ENCODE measurements at places on chromosomes 1 and 21.
A peak's percentile ranks its signal among the peaks of the same experiment; 100 is the strongest.

DNA sequence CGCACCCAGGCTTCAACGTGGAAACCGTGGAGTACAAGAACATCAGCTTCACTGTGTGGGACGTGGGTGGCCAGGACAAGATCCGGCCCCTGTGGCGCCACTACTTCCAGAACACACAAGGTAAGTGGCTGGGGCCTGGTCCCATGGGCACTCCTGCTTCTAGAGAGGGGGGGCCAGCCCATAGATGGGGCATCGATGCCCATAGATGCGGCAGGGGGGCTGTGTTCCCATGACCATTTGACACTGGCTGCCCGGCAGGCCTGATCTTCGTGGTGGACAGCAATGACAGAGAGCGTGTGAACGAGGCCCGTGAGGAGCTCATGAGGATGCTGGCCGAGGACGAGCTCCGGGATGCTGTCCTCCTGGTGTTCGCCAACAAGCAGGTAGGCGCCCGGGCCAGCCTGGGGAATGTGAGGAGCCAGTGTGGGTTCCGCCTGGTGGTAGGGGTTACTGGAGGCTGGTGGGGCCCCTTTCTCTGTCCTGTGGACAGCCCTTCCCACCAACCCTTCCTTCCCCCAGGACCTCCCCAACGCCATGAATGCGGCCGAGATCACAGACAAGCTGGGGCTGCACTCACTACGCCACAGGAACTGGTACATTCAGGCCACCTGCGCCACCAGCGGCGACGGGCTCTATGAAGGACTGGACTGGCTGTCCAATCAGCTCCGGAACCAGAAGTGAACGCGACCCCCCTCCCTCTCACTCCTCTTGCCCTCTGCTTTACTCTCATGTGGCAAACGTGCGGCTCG lies 5.6 kb downstream of the C1orf35 start:
- no peak overlapping the region for H3K27ac ChIP-seq
- DNase-seq, result no peak
- H3K4me3 ChIP-seq, result peak overlapping the region; percentile 56
- peaks cover 6% of the 10 kb centered on the region for H3K4me1 ChIP-seq
- no peaks in the 10 kb centered on the region for H3K27me3 ChIP-seq
- H3K36me3 ChIP-seq, result peaks cover 39% of the 10 kb centered on the region

GRCh38 chr1:213661302-213661701 lies 326.5 kb upstream of the PROX1 start:
- H3K4me1 ChIP-seq, result peaks cover 14% of the 10 kb centered on the region
- no peak overlapping the region for H3K27ac ChIP-seq
- H3K4me3 ChIP-seq, result no peak overlapping the region
- no peaks in the 10 kb centered on the region for H3K27me3 ChIP-seq
- H3K36me3 ChIP-seq, result no peaks in the 10 kb centered on the region
- DNase-seq, result peak; percentile 6

- no peaks in the 10 kb centered on the region for H3K27me3 ChIP-seq
- no peaks in the 10 kb centered on the region for H3K4me1 ChIP-seq
- no peak for DNase-seq
Observed at GRCh38 chr21:44758141-44758561, 43.5 kb downstream of the UBE2G2 start.

DNA sequence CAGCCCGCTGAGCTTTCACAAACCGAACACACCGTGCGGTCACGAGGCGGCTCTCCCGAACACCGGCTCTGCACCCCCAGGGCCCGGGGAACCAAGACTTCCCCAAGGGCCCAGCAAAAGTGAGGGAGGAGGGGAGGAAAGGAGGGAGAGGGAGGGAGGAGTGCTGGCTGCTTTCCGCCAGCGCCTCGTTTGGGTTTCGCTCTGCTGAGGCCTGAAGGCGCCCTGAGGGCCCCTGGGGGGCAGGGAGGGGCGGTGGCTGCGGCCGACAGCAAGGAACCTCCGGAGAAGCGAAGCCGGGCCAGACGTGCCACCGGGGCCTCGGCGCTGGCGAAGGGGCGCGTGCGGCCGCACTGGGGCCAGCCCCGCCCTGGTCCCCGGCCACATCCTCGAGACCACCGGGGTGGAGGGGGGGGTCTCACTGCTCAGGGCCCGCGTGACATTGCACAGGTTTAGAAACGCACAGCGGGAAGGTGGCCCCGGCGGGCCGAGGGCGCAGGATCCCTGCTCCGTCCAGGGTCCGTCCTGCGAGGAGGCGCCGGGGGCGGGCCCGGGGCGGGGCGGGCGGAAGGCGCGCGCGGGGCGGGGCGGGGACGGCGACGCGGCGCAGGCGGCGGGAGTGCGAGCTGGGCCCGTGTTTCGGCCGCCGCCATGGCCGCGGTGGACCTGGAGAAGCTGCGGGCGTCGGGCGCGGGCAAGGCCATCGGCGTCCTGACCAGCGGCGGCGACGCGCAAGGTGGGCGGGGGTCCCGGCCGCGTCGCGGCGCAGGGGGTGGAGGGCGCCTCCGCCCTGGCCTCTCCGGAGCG lies at the start of gene PFKL:
Gene PFKL, plus strand, starts transcription at position 596 of the 804 bp plus-strand sequence. Its CDS starts 53 bp downstream, at position 649.
- H3K4me1 ChIP-seq, result peaks cover 25% of the 10 kb centered on the region
- peak within 1 kb of the TSS; percentile 88 for H3K4me3 ChIP-seq
- peak; percentile 47 for DNase-seq
- H3K36me3 ChIP-seq, result no peaks in the 10 kb centered on the region
- peak within 1 kb of the TSS; percentile 89 for H3K27ac ChIP-seq
- H3K27me3 ChIP-seq, result peaks cover 12% of the 10 kb centered on the region

DNA sequence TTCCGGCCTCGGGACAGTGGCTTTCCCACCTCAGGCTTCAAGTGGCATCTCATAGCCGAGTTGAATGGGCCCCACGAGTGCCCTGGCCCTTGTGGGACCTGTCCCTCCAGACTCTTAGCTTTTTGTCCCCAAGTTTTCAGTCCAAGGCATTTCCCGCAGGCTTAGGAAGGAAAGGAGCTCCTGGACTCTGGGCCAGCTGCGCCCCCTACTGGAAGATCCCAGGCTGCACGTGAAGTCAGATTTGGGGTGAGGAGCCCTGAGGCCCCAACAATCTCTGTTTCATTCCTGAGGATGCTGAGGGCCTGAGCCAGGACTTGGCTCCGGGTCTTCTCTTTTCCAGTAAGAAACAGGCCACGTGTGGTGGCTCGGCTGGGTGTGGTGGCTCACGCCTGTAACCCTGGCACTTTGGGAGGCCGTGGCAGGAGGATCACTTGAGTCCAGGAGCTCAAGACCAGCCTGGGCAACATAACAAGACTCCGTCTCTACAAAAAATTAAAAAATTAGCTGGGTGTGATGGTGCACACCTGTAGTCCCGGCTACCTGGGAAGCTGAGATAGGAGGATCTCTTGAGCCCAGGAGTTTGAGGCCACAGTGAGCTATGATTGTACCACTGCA lies 67.4 kb downstream of the ARHGEF10L start:
- H3K4me1 ChIP-seq, result peaks cover 12% of the 10 kb centered on the region
- no peak overlapping the region for H3K4me3 ChIP-seq
- DNase-seq, result peak; percentile 84
- peak overlapping the region; percentile 43 for H3K27ac ChIP-seq
- no peaks in the 10 kb centered on the region for H3K27me3 ChIP-seq
- no peaks in the 10 kb centered on the region for H3K36me3 ChIP-seq

DNA sequence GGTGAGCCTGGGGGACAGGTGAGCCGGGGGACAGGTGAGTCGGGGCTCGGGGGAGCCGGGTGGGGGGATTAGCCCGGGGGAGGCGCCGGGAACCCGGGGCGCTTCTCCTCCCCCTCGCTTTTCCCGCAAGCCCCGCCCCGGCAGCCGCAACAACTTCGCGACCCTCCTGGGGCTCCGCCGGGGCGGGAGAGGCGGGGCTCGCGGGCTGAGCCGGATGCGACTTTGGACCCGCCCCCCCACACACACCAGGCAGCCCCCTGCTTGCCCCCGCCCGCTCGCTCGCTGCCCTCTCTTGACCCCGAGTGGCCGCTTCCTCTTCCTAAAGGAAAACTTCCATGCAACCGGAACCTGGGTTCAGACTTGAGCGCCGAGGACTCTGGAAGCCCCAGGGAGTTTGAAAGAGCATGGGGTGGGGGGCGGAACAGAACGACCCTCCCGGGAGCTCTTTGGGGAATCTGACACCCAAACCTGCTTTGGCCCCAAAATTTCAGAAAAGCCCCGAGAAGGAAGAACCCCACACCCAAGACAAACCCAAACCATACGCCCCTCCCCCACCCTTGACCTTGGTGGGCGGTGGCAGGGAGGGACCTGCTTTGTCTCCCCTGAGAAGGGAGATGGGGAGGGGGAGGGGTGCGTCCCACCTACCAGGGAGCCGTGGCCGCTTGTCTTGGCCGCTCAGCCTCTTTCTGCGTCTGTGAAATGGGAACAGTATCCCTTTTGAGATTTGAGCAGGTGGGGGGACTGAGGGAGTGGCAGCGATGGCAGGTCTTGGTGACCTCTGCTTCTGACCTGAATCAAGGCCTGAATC lies 550 bp downstream of the ARHGEF16 start:
- DNase-seq, result peak; percentile 68
- peak overlapping the region; percentile 81 for H3K4me3 ChIP-seq
- H3K4me1 ChIP-seq, result peaks cover 37% of the 10 kb centered on the region
- H3K36me3 ChIP-seq, result no peaks in the 10 kb centered on the region

DNA sequence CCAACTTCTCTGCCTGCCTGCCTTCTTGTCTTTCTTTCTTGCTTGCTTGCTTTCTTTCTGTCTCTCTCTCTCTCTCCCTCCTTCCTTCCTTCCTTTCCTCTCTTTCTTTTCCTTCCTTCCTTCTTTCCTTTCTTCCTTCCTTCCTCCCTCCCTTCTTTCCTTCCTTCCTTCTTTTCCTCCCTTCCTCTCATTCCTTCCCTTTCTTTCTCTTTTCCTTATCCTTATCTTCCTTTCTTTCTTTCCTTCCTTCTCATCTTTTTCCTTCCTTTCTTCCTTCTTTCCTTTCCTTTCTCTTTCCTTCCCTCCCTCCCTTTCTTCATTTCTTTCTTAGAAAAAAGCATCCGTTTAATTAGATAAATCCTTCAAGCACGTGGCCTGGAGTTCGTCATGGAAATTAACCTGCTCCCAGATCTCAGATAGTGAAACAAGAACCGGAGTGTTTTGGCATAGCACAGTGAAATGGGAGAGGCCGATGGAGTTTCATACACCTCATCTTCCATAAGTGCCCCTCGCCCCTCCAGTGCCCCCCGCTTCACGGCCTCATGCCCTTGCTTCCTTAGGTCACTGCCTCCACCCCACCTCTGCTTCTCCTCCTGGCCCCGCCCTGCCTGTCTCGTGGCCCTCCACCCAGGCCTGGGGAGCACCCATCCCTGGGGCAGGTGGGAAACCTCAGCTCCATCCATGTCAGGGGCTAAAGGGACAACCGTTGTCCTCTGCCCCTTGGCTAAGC lies 11.3 kb downstream of the CASZ1 start:
- H3K27me3 ChIP-seq, result peaks cover 36% of the 10 kb centered on the region
- no peak overlapping the region for H3K27ac ChIP-seq
- no peaks in the 10 kb centered on the region for H3K4me1 ChIP-seq
- no peak overlapping the region for H3K4me3 ChIP-seq

- DNase-seq, result no peak
- H3K27me3 ChIP-seq, result no peaks in the 10 kb centered on the region
- no peak overlapping the region for H3K4me3 ChIP-seq
- peaks cover 33% of the 10 kb centered on the region for H3K4me1 ChIP-seq
- H3K27ac ChIP-seq, result no peak overlapping the region
Observed at GRCh38 chr1:234871710-234872271, 256.8 kb downstream of the TOMM20 start.

DNA sequence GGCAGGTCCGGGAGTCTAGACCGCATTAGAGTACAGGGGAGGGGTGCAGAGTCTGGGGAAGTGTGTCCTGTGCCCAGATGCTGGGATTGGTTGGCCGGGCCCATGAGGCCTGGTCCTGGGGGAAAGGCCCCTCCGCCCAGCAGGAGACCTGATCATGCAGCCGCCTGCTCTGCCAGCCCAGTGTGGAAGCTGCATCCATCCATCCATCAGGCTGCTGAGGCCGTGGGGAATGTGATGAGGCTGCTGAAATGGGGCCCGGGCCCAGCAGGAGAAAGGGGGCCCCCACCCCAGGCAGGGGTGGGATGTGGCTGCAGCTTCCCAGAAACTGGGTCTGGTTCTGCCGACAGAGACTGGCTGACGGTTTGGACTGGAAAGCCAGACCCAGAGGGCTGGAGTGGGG lies 37.2 kb downstream of the EPHA2 start:
- no peak overlapping the region for H3K4me3 ChIP-seq
- H3K27ac ChIP-seq, result no peak overlapping the region
- no peak for DNase-seq

- peak; percentile 52 for DNase-seq
- no peaks in the 10 kb centered on the region for H3K36me3 ChIP-seq
- no peaks in the 10 kb centered on the region for H3K27me3 ChIP-seq
- H3K27ac ChIP-seq, result peak overlapping the region; percentile 83
- peak overlapping the region; percentile 47 for H3K4me3 ChIP-seq
- peaks cover 33% of the 10 kb centered on the region for H3K4me1 ChIP-seq
Observed at GRCh38 chr1:162696286-162696862, 64.1 kb downstream of the DDR2 start.

DNA sequence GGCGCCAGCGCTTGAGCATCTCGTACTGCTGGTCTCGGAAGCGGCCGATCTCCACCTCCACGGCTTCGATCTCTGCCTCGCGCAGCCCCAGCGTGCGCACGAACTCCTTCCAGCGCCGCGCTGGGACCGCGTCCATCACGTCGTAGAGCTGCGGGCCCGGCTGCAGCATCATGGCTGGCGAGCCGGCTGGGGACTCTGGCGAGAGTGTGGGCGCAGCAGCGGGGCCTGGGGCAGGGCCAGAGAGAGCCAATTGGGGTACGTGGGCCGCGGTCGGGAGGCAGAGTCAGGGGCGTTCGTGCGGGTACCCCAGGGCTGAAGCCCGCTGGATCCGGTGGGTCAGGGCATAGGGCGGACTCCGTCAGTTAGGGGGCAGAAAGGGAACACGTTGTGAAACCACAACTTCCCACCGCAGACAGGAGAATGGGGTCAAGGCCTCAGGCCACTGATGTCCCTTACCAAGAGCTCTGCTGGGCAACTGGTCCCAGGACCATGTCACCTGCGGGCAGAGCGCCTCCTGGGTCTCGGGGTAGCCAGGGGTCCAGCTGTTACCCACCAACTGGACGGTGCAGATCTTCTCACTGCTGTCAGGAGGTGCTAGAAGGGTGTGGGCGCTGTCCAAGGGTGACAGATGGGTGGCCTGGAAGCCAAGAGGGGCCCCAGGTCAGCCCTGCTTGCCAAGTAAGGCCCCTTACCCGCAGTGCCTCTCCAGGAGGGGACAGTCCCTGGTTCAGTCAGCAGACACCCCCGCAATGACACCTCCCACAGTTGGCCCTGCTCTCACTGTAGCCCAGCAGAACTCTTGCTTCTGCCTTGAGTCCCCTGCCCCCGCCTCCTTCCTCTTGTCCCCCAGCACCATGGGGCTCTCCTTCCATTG lies 4.2 kb downstream of the TNFRSF25 start:
- peak overlapping the region; percentile 38 for H3K4me3 ChIP-seq
- peaks cover 8% of the 10 kb centered on the region for H3K4me1 ChIP-seq
- peaks cover 5% of the 10 kb centered on the region for H3K36me3 ChIP-seq
- no peak for DNase-seq
- no peak overlapping the region for H3K27ac ChIP-seq
- H3K27me3 ChIP-seq, result no peaks in the 10 kb centered on the region

DNA sequence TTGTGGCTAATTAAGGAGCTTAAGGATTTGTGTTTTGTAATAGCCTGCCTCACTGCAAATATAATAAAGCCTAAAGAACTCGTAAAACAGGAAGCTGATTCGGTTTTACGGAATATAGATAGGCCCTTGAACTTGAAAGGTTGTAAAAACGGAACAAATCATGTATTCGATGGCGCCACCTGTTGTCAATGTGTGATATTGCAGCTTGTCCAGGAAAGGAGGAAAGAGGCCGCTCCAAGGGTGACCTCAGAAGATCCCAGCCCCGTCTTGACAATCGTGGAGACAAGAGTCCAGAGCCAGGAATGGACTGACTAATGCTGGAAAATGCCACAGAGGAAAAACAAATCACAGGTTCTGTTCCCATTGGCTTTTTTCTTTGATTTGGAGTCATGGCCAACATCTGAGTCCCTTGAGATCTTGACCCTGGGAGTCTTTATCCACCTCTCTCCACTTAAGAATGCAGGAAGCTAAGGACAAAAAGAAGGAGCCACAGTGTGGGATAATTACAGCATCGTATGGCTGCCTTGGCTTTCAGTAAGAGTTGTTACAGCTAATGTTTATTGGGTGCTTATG lies 7.0 kb upstream of the IGSF21 start:
- no peaks in the 10 kb centered on the region for H3K4me1 ChIP-seq
- no peak overlapping the region for H3K4me3 ChIP-seq
- H3K27me3 ChIP-seq, result peaks cover 88% of the 10 kb centered on the region
- H3K36me3 ChIP-seq, result no peaks in the 10 kb centered on the region

Measured in neural crest cell (in vitro differentiated cells).